ENCODE measurements at places on chromosomes 1 and 21.
A peak's percentile ranks its signal among the peaks of the same experiment; 100 is the strongest.

- no peak for DNase-seq
Observed at GRCh38 chr1:41615316-41615715, 130.8 kb upstream of the EDN2 start.

DNA sequence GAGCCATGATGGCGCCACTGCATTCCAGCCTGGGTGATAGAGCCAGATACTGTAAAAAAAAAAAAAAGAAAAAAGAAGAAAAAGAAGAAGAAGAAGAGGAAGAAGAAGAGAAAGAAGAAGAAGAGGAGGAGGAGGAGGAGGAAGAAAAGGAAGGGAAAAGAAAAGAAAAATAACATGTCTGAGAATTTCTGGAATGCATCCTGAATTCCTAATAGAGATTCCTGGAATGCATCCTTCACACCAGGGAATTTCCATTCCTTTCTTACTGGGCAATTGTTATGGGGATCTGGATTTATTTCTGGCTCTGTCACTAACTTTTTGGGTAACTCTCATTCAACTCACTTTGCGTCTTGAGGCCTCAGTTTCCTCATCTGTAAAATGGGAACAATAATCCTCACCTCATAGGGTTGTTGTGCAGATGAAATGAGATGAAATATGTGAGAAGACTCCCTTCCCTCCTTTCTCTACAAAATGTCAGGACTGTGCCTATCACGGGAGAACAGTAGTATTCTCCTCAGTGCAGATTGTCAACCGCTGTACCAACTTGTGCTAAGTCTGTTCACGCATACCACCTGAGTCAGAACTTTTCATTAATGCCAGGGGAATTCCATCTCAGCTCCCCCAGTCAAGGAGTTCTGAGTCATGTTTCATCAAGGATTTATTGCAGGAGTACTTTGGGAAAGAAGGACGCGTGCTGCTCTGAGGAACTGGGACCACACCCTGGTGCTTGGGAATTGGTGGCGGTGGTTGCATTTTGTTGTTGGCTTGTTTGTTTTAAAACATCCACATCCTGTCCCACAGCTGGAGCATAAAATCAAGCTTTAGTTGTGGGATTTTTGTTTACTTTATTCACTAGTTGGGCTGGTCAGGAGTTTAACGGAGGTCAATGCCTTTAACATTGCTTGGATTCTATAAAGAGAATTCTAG lies 42.4 kb upstream of the ROR1 start:
- DNase-seq, result no peak

- no peak for DNase-seq
Observed at GRCh38 chr1:94753171-94753972, 66.8 kb upstream of the SLC44A3 start.

GRCh38 chr1:225710804-225711203 lies 57.9 kb upstream of the ENAH start:
- no peak for DNase-seq

DNA sequence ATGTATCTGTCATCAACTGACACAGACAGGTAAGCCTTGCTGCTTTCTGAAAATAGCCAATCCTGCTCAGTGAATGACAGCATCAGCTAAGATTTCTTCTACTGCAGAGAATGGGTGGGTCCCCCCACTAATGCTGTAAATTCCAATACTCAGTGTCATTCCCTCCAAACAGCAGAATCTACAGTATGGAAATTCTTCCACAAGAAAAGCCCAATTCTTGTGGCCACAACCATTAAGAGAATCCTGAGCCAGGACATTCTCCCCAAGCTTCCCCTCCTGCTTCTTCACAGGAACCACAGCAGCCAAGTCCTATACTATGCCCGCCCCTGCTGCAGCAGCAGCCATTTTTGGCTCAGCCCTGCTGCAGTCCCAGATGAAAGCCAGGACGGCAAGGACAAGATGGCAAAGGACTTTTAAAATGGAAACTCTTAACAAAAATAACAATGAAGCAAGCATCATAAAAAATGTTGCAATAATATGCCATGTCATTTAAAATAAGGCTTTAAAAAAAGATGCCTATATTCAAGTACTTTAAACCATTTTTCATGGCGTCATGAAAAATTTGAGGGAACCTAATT lies 26.8 kb downstream of the EIF4G3 start:
- peak; percentile 21 for DNase-seq

DNA sequence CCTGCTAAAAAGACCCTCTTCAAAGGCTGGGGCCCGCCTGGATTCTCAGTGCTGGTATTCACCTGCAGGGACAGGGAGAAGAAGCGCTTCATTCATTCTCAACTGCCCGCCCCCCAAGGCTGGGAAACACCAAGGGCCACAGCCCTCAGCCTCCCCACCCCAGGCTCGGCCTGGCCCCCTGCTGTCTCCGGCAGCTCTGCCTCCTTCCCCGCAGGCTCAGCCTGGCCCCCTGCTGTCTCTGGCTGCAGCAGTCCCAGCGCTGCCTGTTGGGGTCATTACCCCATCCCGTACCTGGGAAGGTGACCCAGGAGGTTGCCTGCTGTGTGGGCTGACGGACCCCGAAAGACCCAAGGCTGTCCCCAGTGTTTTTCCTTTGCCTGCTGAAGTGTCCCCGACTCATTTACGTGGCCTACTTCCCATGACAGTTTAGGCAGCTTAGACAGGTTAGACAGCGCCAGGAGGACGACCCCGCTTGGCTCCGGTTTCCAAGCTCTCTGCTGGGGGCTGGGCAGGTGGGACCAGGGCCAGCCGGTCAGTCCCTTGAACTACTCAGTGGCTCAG lies 22.9 kb upstream of the CLSTN1 start:
- no peak for DNase-seq

- DNase-seq, result no peak
Observed at GRCh38 chr1:222382171-222382570, 165.7 kb downstream of the HHIPL2 start.

DNA sequence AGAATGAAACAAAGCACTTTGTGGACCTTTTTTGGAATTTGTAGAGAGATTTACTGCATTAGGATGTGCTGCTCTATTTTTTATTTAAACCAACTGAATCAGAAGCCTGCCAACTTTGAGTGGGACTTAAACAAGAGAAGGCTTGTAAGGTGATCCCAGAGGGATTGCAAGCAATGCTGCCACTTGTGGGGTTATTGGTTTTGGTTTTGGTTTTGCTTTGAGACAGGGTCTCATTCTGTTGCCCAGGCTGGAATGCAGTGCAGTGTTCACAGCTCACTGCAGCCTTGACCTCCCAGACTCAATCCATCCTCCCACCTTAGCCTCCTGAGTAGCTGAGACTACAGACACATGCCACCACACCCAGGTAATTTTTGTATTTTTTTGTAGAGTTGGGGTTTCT lies 32.2 kb upstream of the GNG5 start:
- no peak for DNase-seq

Data from anterior cingulate cortex (tissue), 58 donors.